Heart right ventricle (tissue), 16 donors: ENCODE measurements at places on chromosomes 5 and 9. TPM values are rescaled to one million over a fixed set of nuclear protein-coding genes. Genes with fewer than 3 reads are reported as not detected.

DNA sequence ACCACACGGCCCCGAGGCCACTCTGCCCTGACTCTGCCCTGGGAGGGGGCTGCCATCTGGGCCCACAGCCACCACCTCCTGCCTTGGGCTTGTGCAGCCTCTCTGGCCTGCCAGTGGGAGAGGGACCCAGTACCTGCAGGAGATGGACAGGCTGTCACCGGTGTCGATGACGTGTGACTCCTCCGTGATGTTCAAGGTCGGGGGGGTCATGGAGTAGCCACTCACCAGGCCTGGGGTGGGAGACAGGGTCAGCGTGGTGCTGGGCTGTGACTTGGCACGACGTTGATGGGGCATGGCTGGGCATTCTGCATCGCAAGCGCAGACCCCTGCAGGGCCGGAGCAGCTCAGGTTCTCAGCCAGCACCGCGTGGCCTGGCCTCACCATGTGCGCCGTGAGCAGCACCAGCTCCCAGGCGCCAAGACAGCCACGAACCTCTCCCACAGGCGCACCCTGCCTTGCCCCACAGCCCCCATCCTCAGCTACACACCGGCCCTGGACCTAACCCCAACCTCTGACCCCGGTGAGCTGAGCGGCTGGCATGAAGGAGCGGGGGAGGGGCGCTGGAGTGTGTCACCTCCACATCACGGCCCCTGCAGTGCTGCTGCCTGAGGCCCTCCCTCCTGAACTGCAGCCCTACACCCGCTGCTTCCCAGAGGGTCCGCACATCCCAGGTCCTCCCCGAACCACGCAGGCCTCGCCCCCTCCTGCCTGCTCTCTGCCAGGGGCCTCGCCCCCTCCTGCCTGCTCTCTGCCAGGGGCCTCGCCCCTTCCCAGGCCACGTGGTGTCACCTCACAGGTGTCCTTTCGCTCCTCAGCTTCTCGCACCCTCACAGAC lies 17.6 kb downstream of the FLT4 start:
- no peak for DNase-seq

DNA sequence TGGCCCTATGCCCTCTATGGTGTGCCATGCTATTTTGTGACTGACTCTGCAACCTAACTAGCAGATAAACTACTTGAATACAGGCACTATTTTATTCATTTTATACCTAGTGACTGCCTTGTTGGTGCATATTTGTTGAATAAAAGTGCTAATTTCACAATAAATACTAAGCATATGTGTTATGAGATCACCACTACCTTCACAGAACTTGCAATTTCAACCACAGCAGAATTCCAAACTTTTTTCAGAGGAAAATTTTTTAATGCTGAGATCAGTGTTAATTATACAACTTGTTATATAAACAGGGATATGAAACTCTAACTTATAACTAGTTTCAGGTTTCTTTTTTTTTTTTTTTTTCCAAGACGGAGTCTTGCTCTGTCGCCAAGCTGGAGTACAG lies 94.8 kb downstream of the NR3C1 start:
- no peak for DNase-seq

UBLCP1 gene
- 11.6 TPM for total RNA-seq

NOTCH1 gene
- total RNA-seq, result 18.5 TPM

ROPN1L gene
- total RNA-seq, result 0.32 TPM

C5orf52 gene
- not detected for total RNA-seq

GRCh38 chr9:85941622-85941940 lies 635 bp downstream of the NAA35 start:
- DNase-seq, result no peak

- no peak for DNase-seq
Observed at GRCh38 chr9:77605449-77606220, 42.5 kb downstream of the GNA14 start.

DNA sequence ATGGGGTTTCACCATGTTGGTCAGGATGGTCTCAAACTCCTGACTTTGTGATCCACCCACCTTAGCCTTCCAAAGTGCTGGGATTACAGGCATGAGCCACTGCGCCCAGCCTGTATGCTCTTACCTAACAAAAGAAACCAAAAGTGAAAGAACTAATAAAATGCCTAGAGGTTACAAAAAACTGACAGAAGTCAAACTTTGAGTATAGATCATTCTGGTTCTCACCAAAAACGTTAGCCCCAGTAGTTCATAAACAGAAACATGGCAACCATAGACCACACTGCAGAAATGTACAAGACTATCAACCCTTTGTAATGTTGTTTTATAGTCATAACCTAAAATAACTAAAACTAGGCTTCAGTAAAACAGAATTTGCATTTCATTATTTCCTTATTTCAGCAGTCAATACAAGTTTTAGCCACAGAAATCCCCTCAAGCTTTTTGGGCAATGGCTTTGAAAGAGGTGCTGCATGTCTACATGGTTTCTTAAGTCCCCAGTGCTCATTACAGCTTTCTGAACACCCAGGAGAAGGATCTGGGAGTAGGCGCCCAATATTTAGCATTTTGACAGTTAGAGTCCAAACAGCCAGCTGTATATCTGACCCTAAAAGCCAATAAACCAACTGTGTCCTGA lies 72.5 kb downstream of the EPB41L4A start:
- no peak for DNase-seq

- DNase-seq, result no peak
Observed at GRCh38 chr5:58648846-58649245, 66.0 kb downstream of the RAB3C start.

DOK3 gene
- 3.8 TPM for total RNA-seq

DNA sequence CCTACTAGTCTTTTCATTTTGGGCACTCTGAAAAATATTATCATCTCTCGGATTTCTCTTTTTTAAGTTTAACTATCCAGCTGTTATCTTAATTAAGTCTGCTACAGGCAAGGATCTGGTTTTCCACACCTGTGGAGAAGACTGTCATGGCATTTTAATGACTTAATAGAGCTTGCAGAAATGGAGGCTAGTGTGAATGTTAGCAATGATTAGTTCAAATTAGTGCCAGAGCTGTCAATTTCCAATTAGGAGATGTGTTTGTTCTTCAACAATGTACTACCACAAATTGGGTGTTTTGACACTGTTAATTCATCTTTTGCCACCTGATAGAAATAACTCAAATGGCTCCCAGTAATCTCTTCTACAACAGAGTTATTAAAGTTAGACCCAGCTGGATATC lies 2023.0 kb upstream of the CDH9 start:
- DNase-seq, result no peak

SHOC1 gene
- total RNA-seq, result not detected

- DNase-seq, result no peak
Observed at GRCh38 chr9:96135076-96135752, 166.8 kb downstream of the HSD17B3 start.

SLC24A2 gene
- not detected for total RNA-seq

DNA sequence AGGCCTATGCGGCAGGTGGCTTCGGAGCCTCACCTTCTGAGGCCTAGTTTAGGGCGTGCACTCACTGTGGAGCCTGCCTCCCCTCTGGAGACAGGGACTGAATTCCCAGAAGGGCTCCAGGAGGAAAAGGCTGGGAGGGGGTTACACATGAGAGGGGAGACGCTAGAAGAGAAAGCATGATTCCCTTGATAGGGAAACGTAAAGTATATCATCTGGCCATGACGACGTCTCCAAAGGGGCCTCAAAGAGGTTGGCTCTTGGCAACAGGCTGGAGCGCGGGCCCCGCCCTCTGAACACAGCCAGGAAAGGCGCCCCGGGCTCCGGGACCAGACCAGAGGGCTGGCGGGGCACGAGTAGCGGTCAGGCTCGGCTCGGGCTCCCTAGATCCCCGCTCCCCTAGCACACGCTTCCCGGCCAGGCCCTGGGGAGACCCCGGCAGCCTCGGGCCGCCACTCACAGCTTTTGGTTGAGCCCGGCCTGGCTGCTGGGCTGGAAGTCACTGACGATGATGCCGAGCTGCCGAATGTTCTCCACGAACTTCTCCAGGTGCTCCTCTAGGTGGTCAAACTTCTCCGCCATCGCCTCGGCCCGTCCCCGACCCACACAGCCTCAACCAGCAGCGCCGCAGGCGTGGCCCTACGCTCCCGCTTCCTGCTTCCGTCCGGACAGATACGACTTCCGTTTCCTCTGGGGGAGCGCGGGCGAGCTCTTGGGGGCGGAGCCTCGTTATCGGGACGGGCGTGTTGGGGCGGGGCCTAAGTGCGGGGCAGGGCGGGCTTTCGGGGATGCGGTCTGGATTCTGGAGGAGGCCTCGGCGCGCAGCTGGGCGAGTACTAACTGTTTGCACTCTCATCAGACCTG lies at the start of gene MED10:
Gene MED10, minus strand, starts transcription at position 643 of the 861 bp plus-strand sequence. Its CDS starts 64 bp downstream, at position 579.
- DNase-seq, result peak; percentile 96

SPATA31A3 gene
- not detected for total RNA-seq

DNA sequence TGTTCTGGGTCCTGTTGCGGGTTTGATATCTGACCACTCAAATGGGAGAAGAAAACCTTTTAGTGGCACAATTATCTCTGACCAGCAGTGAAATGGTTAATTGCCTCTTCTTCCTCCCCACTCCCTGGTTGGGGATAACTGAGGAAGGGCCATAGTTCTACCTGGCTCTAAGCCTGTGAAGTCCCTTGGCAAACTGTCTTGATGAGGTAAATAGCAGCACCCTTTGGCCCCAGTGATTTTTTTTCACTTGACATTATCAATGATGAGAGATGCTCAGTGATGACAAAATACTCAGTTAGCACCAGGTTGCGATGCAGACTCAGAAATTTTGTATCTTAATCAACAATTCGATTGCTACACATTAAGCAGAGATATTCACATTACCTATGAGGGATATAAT lies 515.7 kb downstream of the PSAT1 start:
- DNase-seq, result no peak

GRCh38 chr9:30591461-30591860 lies 1793.0 kb upstream of the ACO1 start:
- DNase-seq, result no peak

- DNase-seq, result no peak
Observed at GRCh38 chr9:18056269-18056992, 417.5 kb upstream of the ADAMTSL1 start.

AQP3 gene
- total RNA-seq, result 37.2 TPM

PRDM9 gene
- total RNA-seq, result not detected

LCN9 gene
- not detected for total RNA-seq

DNA sequence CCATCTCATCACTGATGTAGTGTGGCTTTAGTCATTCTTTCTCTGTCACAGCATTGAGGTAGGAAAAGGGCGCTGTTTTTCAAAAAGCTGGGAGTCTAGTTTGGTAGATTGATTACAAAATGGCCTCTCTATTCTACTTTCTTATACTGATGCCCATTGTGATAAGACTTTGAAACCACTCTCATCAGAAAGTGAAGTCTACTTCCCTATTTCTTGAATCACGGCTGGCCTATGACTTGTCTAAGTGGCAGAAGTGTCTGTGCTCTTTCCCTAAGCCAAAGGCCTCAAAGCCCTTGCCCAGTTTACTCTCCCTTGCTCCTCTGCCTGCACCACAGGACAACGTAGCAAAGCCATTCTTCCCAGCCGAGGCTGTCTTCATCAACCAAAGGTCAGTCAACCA lies 83.0 kb upstream of the IL33 start:
- DNase-seq, result no peak

DNA sequence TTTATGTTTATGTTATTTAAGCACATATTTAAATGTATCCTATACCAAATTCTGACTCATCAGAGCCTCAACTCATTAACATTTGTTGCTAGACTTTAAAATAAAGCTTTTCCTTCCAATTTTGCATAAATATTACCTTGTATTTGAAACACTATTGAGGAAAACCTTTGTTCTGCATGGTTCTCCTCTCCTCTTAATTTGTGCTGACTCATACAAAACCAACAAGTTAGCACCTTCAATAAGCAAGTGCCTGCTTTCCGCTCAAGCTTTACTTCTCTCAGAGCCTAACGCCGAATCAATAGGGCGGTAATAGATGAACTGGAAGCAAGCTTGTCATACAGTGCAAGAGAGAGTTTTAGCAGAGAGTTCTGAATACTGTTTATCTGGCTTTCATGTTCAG lies 7.9 kb downstream of the AMACR start:
- DNase-seq, result no peak

- no peak for DNase-seq
Observed at GRCh38 chr9:68931821-68932220, 82.1 kb downstream of the PRKACG start.

DNA sequence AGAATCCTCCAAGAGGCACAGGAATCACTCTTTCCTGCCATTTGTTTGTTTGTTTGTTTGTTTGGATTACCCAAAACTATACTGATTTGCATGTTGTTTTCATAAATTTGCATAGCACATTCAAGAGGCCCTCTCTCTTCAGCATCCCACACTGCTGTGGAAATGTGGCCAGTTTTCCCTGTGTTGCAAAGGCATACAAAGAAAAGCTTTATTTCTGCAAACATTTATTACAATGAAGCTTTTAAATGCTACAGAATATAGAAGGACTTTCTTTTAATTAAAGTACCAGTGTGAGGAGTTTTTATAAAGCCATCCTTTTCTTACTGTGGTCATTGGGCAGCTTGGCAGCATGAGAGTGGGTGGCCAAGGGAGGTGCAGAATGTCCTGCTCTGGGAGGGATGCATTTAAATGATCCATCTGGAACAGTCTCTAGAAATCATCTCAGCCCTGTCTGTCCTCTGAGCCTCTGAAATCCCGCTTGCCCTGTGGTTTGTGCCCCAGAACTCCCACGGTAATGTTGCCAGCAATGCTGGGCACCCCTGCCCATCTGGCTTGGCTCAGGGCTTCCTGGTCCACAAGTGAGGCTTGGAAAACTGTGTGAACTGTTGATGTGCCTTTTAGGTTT lies 356.8 kb upstream of the KIF2A start:
- DNase-seq, result no peak

DNA sequence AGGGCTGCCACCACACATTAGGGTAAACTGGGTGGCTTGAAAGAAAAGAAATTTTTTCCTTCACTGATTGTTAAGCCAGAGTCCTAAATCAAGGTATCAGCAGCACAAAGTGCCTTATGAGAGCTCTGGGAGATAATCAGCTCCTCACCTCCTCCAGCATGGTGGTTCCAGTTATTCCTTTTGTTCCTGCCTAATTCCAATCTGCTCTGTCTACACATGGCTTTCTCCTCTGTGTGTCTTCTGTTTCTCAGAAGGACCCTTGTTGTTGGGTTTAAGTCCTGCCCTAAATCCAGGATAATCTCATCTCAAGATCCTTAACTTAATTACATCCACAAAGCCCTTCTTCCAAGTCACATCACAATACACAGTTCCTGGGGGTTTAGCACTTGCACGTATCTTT lies 1352.0 kb upstream of the CDH9 start:
- DNase-seq, result no peak

PCDHAC2 gene
- total RNA-seq, result 1.5 TPM

CDC25C gene
- not detected for total RNA-seq

DNA sequence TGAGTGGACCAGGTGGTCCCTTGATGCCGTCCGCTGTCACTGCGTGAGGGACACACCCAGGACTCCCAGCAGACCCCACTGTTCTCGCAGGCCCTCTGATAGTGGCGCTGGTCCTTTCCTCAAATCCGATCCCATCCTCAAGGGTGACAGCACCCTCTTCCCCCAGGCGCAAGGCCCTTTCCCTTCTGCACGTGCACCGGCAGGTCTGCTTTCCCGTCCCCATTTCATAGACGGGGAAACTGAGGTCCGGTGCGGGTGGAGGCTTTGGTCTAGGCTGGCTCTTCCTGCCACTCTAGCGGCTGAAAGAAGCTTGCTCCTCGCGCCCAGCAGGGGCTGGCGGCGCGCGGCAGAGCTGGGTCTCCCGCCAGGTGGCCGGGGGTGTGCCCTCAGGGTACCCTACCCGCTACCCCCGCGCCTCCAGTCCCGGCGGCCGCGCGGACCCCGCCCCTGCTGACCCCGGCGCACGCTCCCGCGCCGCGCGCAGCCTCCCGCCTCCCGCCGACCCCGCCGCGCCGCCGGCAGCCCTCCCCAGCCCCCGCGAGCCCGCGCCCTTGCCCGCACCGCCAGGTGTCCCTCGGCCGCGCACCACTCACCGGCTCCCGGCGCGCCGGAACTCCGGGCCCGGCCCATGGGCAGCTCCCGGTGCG lies 453 bp downstream of the RASGEF1C start:
- DNase-seq, result no peak
